ENCODE measurements at places on chromosomes 5 and 9.

GRCh38 chr5:173802670-173803165 is 85.4 kb upstream of the CPEB4 start:
- no peak for DNase-seq

- DNase-seq: no peak
Measured at GRCh38 chr5:95022967-95023695, 261.8 kb downstream of the MCTP1 start.

GRCh38 chr5:132272311-132273210 is 15.1 kb downstream of the PDLIM4 start:
- no peak for DNase-seq

GRCh38 chr9:34143116-34143515 is 16.6 kb upstream of the DCAF12 start:
- no peak for DNase-seq

DNA sequence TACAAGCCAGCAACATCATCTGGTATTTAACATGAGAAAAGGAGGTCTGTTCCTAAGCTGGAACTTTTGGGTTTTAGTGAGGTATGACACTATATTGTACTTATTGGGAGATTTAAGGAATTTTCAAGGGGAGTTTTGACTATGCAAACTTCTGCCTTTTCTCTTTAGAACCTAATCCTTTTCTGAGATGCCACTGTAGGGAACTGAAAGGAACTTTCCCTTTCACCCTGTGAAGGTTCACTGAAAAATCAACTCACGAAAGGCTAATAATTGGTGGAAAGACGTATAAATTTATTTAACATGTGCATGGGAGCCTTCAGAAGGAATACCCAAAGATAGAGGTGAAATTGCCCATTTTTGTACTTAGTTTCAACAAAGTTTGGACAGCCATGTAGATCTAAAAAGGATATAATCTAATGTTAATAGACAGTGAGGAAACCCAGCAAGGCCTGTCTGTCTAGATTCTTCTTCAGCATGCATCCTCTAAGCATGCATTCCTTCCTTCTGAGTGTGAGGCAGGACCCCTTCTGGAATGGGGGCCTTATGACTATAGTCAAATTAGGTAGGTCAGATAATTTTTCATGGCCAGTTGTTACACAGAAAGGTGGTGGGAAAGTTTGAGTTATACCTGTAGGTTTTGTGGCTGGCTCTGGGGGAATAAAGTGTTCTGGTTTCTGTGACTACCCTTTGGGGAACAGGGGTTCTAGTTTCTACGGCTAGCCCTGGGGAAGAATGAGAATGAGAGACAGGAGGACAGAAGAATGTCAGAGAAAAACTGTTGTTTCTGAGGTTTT is 200.3 kb downstream of the C9orf152 start:
- no peak for DNase-seq

DNA sequence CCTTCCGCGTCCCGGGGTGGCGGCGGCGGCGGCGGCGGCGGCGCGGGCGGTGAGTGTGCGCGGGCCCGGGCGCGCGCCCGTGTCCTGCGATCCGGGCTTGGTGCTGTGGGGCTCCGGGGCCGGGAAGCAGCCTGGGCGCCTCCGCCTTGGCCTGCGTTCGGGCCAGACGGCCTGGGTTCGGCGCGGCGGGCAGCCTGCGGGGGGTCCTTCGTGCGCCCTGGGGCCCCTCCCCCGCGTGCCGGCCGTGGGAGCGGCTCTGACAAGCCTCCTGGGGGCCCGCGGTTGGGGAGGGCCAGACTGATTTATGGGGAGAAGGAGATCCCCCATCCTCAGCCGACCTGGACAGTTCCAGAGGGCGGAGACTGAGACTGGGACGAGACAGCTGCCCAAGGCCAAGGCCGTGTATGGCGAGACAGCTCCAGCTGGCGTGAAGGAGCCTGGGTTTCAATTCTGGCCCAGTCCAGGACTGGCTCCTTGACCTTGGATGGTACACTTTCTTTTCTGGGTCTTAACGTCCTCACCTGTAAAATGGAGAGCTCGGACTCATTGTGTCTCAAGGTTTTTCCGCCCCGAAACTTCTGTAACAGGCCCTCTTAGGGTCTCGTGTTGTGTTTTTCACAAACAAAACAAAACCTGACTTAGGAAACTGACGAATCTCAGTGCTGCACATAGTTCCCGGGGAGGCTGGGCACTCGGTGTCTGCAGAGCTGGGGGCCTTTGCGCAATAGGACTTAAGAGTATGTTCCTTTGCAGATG is 603 bp downstream of the TMEM268 start:
- no peak for DNase-seq

GRCh38 chr5:132943362-132944022 is 19.9 kb downstream of the AFF4 start:
- DNase-seq: no peak

DNA sequence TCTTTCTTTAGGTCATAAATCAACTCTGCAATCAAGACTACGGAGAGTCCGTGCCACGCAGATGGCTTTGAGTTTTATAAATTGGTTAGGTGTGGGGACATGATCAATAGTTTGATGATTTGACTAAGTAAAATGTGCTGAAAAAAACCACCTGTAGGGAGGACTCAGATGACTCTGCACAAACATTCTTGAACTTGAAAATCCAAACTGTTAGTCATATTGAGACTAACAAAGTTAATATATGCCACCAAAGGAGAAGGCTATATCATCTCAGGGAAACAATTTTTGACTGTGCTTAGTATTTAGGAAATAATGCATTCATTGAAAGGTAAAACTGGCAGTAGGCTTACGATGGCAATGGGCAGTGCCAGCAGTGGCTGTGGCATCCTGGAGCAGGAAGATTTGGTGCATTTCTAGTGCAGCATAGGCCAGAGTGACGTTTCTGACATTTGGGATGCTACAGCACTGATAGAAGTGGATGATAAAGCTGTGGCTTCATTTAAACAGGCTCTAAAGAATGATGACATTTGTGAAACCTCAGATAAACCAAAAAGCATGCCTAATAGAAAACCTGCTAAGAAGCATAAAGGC is 291.1 kb downstream of the MLLT3 start:
- no peak for DNase-seq

GRCh38 chr9:130143958-130144366 is 28.2 kb upstream of the NCS1 start:
- no peak for DNase-seq

DNA sequence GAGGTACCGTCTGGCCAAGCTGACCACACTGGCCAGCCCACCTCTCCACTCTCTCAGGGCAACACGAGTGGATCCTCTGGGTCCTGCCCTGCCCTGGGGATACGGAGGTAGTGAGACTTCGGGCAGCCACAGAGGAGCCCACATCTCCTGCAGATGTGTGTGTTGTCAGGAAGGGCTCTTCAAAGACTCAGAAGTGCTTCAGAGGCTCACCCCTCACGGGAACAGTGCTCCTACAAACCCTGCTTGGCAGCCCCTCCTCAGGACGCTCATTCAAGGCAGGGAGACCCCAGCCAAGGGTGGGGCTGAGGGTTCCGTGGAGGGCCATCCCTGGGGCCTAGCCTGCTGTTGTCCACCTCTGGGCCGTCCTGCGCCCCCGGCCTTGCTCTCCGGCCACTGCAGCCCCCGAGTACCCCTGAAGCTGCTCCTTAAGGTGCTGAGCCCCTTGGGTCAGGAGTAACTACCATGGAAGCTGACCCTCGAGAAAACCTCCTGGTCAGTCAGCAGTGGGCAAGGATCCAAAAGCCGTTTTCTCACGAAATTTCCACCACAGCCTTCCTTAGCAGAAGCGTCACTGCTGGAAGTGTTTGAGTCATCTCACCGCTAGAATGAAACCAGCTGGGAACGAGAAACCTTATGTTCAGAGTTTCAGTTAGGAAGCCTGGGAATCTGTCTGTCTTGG is 23.2 kb upstream of the LRRC14B start:
- no peak for DNase-seq

DNA sequence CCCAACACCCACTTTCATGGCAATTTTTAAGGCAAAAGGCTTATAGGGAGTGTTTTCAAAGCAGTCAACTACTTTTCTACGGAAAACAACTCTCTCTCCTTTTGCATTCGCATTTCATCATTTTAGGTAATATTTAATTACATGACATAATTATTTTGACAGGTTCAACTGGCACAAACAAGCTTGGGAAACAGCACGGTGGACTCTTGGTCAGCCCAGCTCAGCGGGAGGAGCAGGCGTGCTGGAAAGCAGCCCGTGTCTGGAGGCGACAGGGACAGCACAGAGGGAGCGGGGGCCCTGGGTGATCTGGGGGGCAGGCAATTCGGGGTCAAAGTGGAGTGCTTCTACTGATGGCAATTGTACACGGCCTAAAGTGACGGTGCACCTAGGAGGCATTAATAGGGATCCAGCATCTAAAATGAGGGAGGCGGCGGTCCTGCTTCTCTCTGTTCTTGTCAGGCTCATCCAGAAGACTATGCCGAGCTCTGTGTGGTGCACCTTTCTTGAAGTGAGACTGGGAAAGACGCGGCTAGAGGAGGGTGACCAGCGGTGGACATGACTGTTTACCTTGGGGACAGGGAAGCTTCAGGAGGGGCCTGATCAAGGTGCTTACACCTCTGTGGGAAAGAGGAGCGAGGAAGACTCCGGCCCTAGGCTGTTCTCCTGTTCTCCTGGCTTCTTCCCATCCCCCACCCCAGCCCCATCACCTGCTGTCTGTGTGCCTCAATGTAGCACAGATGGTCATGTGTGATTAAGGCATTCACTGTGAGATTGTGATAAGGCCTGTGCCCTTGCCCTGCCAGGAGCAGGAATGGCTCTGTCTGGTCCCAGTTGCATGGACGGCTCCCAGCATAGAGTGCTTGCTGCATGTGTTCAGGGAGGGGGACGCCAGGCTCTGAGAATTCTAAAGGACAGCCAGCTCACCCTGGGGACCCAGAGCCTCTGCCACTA is 3.4 kb downstream of the MYMK start:
- no peak for DNase-seq

- DNase-seq: no peak
Measured at GRCh38 chr5:175557778-175558177, 79.4 kb downstream of the SFXN1 start.

DNA sequence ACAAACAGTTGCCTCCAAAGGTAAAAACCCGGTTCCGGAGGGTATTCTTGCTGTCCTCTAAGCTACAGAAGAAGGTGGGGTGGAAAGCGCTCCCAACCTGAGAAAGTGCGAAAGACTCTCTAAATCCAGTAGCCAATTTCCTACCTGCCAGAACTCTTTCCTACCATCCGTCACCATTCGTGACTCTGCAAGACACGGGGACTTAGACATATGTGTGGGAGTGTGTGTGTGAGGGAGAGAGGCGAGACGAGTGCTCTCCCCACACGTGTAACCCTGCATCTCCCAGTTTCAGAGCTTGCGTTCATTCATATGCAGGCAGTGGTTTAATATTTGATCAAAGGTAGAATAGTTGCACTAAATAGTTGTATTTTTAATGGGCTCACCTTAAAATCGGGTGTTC is 473 bp upstream of the GABRA1 start:
- no peak for DNase-seq

GRCh38 chr5:133401731-133402347 is 210.5 kb downstream of the FSTL4 start:
- no peak for DNase-seq

DNA sequence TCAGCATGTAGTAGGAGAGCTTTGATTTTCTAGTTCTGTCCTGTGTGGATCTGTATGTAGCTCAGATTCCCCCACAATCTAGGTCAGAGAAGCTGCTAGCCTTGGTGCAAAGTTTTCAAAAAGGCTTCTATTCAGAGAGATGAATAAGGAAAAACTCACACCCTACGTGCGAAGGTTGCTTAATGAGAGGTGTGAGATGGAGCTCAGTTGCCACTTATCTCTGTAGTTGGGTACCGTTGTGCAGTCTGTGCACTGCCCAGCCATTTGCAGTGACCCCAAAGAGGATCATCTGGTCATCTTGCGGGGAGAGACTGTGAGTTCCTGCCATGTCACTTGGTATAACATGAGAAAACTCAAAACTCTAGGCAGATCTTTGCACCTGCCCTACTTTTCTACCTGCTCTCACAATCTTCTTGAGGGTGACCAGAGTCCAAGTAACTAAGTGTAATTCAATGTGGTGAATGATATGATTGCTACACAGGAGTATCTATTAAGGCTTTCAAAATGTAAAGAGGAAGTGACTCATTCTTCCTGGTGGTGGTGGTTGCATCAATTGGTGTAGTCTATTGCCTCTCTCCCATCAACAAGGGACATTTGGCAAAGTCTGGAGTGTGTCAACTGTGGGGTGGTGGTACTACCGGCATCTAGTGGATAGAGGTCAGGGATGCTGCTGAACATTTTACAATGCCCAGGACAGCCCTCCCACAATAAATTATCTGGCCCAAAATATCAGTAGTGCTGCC is 65.2 kb downstream of the TMC1 start:
- DNase-seq: no peak

- DNase-seq: no peak
Measured at GRCh38 chr5:168472329-168472728, 13.9 kb upstream of the RARS1 start.

- no peak for DNase-seq
Measured at GRCh38 chr5:76745670-76746069, 29.7 kb downstream of the F2R start.

- no peak for DNase-seq
Measured at GRCh38 chr5:14199902-14200301, 56.8 kb downstream of the TRIO start.

DNA sequence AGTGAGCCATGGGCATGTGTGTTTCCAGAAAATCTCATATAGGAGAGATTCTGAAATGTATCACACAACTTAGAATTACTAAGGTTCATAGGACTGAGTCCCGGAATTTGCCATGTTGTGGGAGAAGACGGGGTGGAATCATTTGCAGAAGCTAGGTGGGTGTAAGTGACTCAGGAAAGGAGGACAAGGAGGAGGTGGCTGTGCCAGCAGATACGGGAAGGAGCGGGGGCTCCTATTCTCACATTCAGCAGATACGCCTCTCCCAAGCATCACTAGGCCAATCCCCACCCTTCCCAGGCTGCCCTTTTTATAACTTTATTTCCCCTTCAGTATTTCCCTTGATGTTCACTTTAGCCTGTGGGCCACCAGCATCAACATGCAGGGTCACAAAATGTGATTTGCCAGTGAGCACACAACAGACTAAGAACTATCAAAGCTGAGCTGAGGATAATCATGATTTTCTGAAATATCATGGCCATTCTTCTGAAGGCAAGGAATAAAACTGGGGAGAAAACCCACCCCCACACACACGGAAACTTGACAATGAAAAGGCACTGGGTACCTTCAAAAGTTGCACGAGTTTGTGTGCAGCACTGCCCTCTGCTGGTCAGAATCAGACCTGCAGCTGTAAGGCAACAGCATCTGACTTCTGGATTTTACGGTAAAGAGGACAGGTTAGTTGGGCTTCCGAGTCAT is 133.2 kb downstream of the MTX3 start:
- peak; percentile 51 for DNase-seq

DNA sequence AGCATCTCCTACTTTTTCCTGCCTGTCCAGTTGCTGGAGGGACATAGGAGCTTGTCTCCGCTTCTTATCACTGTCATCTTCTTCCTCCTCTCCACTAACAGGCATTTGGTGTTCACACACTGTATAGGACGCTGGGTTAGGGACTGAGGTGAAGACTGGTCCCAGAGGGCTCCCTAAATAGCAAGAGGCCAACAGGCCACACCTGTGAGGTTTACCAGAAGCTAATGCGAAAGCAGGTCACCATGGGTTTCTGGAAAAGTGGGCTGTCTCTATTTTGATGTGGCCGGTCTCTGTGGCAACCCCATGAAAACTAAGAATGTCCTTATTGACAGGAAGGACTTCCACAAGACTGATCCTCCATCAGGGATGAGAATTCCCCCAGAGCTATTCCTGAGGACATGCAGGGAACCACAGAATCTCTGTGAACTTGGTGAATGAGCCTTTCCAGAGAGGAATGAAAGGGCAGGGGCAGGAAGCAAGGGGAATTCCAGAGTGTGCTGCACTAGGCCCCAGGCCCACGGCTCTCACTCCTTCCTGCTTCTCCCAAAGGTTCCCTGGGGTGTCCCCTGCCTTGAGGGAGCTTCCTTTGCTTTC is 61.7 kb downstream of the DAP start:
- no peak for DNase-seq

- DNase-seq: no peak
Measured at GRCh38 chr5:172235132-172235780, 41.3 kb downstream of the EFCAB9 start.
